ENCODE measurements at places on chromosomes 11 and 22.
A peak's percentile ranks its signal among the peaks of the same experiment; 100 is the strongest.

- DNase-seq, result no peak
These were observed 19.7 kb upstream of the TSPAN18 start for GRCh38 chr11:44707094-44707493.

DNA sequence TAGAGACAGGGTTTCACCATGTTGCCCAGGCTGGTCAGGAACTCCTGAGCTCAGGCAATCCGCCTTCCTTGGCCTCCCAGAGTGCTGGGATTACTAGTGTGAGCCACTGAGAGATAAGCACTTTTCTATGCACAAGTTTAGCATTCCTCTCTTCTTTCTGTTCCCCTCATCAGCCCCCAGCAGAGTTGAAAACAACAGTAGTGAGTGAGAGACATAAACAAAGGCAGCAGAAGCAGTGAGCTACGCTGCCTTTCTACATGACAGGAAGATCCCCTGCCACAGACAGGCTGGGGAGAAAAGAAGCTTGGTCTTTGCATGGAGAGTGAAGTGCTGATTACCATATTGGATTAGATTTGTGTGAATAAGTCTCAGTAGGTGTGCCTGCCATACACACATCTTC is 392.0 kb upstream of the KIRREL3 start:
- DNase-seq, result no peak

- peak; percentile 44 for DNase-seq
These were observed 526 bp downstream of the TPST2 start for GRCh38 chr22:26589367-26589844.

DNA sequence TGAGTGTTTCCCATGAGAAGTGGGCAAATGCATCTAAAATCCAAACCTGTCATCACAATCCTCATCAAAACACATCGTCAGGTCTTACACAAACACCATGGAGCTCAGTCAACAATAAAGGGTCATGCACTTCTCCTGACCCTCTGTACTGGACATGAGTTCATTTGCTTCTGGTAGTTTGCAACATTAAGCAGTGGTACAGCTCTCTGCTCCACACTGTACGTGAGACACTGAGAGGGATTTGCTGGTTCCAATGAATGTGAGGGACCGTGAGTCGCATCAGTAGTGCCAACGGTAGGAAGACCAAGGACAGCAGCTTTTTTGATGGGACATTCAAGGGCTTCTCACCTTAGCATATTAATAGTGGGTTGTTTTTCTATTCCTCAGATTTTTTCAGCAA is 752.3 kb downstream of the OPCML start:
- DNase-seq, result no peak

- no peak for DNase-seq
These were observed 16.3 kb upstream of the CABP2 start for GRCh38 chr11:67539550-67539949.

- peak; percentile 86 for DNase-seq
These were observed 5.0 kb upstream of the PICK1 start for GRCh38 chr22:38051900-38052862.

GRCh38 chr22:41620589-41621098 is at the start of gene DESI1:
Gene DESI1, minus strand, starts transcription at chr22:41621043. Its CDS starts 204 bp downstream, at chr22:41620839.
- no peak for DNase-seq

GRCh38 chr11:14636119-14636518 is 7.5 kb upstream of the PDE3B start:
- no peak for DNase-seq

GRCh38 chr11:17599460-17599925 is 52.4 kb downstream of the OTOG start:
- DNase-seq, result no peak

GRCh38 chr22:28855355-28856094 is 27.8 kb upstream of the ZNRF3 start:
- DNase-seq, result no peak

DNA sequence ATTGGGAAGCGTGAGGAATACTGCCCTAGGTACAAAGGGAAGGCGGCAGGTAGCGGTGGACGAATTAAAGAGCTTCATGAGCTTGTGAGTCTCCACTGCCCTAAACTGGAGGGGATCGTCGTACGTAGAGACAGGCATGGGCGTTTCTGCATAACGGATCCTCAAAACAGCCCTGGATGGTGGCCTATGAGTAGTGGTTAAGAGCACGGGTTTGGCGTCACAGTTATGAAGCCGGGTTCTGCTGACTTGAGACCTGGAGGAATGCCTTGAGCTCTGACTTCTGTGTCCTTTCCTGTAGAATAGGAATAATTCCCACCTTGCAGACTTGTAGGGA is 335 bp downstream of the TMEM138 start:
- no peak for DNase-seq

DNA sequence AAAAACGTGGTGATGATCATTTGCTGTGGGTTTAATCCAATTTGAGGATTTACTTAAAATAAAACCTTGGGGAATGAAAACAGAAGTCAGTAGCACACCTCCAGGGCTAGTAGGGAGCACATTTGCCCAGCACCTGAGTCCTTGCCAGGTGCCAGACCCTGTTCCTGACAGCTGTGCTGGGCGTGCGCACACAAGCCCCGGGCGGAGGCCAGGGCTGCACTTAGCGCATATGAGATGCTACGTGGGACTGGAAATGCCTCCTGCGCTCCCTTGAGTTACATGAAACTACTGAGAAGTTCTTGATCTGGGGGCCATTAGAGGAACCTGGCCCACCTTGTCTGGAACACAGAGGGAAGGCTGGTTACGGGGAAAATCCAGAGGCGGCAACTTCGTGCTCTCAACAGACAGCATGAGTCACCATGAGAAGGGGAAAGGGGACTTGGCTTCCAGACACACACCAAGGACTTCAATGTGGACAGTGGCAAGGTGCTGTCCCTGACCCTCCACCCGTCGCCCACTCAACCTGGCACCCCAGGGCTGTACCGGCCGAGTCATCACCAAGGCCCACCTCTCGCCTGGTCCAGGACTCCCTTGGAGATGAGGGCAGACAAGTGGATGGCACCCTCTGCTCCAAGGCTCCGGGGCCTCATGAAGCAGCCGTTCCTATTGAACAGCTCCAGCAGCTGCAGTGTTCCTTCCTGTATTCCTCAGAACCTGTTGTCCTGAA is 1468.6 kb downstream of the BRD1 start:
- DNase-seq, result no peak

GRCh38 chr11:69928121-69928520 is 108.9 kb upstream of the FGF3 start:
- DNase-seq, result peak; percentile 5

GRCh38 chr11:8681837-8682302 is 595 bp downstream of the TRIM66 start:
- DNase-seq, result no peak

GRCh38 chr22:17882162-17882561 is 107.9 kb upstream of the BID start:
- DNase-seq, result no peak

DNA sequence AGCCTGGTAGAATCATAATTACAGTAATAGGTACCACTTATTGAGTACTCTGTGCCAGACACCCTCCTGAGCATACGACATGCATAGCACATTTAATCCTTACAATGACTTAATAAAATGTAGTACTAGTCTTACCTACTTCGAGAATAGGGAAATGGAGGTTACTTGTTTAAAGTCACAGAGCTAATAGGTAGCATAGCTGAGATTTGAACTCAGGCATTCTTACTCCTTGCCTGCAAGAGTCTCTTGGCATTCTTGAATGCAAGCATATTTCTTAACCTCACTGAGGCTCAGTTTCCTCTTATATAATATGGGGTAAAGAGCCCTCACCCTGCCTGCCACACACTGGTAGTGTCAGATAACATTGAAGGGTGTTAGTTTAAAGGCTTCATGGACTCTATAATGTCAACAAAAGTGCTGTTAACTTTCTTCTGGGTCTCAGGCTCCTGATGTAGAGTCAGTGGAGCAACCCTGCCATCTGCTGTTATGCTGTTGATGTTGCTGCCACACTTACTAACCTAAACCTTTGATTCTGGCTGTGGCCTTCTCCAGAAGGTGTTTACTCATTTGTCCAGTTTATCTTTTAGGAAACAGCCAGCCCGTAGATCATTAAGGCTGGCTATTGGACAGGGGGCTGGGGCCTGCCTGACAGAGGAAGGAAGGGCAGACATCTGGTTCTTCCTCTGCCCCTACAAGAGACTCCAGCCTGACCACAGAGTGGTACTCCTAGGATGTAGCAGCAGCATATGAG is 18.9 kb downstream of the LIMK2 start:
- DNase-seq, result no peak

- no peak for DNase-seq
These were observed 6.3 kb downstream of the TYR start for GRCh38 chr11:89184021-89184420.

DNA sequence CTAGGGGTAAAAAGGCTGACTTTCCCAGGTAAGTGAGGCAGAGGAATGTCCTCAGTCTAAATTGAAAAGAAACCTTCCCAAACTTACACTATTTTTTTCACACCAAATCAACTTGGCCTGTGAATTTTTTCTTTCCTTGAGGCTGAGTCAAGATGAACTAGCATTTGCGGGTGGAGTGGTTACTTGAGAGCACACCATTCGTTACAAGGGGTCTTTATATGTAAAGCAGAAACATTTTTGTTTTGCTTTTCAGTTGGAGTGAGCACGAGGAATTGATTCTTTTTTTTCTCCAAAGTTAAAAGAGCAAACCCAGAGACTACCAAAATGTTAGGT is 36.4 kb downstream of the MAML2 start:
- no peak for DNase-seq

DNA sequence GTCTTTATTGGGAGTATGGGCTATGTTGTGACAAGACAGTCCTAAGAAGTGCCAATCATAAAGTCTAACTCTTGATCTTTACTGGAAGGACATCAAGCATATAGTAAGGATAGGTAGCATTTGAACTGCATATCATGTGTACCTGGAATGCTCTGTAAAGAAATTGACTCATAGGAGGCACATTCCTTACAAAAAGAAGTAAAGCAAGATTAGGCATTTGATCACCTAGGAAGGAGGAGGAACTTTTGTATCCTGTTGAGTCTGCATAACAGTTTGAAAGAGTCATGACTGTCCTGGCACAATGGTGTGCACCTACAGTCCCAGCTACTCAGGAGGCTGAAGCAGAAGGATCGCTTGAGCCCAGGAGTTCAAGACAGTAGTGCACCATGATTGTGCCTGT is 42.2 kb upstream of the DNAJB7 start:
- no peak for DNase-seq

DNA sequence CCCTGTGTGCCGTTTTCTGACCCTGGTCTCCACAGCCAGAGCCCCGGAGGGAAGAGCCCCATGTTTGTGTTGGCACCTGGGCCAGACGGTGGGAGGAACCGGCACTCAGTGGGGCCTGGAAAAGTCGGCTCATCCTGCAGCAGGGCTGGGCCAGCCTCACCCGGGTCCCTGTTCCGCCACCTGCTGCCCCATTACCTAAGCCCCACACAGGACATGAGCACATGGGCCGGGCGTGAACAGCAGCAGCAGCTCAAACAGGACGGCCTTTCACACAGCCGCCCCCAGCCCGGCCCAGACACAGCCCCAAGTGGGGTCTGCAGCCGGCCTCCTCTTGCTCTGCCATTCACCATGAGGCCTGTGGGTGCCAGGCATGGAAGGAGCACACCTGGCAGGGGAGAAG is 302.4 kb downstream of the MN1 start:
- DNase-seq, result no peak

DNA sequence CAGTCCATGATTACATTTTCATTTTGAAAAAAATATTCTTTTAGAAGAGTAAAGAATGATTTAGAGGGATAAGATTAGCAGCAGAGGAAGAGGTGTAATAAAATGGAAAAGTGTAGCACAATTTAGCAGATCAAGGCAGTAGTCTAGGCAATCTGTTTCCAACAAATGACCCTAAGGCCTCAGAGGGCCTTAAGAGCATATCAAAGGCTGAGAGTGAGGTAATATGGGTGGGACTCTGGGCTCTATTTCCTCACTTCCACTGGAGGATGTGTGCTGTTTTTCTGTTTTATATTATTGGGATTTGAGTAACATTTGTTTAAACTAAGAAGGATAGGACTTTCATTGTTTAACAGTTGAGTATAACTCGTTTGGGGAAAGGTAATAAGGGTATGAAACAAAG is 28.8 kb downstream of the CCDC81 start:
- no peak for DNase-seq

- no peak for DNase-seq
These were observed 60.2 kb downstream of the LINC01488 start for GRCh38 chr11:69541501-69542313.

- DNase-seq, result peak; percentile 91
These were observed 3.8 kb downstream of the GAL3ST3 start for GRCh38 chr11:66045177-66045639.

DNA sequence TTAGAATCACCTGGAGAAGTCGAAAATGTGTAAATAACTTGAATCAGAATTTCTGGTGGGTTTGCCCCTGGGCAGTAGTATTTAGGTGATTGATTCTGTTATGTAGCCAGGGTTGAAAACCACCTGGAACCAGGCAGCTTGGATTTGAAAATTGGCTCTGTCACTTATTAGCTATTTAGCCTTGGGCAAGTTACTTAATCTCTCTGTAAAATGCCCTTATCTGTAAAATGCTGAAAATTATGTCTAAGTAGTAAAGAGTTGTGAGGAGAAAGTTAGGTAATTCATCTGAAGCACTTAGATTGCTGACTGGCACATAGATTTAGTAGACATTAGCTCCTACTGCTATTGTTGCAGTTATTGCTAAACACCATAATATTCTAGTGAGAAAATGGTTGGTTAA is 49.3 kb downstream of the PPME1 start:
- DNase-seq, result no peak

GRCh38 chr11:114826910-114827442 is 148.6 kb downstream of the NXPE2 start:
- no peak for DNase-seq

DNA sequence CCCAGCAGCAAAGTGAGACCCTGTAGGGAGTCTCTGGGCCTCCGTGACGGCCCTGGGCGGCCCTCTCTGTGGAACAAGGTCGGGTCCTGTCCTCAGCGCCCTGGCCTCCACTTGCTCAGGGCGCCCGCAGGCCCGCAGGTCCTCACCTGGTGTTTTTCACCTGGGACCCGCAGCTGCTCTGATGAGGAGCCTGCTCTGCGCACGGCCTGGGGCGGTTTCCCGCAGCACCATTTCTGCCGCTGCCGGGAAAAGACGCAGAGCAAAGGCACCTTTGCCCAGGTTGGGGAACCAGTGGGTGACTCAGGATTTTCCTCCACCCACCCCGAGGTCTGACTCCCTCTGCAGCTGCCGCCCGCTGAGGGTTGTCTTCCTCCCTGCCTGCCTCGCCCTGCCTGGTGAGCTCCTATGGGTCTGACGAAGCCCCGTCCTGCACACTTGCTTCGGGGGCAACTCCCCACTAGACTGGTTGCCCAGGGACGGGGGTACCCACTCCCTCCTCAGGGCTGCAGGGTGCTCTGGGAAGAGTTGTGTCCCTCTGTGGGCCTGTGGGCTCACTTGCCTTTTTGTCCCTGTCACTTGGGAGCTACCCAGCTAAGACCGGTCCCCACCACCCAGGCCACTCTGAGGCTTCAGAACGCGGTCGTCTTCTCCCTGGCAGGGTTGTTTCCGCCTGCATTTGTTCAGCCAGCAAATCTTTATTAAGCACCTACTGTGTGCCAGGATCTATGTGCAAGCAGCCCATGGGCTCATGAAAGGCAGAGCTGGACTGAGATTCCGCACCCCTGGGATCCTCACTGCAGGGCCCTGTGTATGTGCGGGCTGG is 89.5 kb downstream of the KCNQ1 start:
- DNase-seq, result peak; percentile 17
